ENCODE measurements at places on chromosomes 11 and 22.

DNA sequence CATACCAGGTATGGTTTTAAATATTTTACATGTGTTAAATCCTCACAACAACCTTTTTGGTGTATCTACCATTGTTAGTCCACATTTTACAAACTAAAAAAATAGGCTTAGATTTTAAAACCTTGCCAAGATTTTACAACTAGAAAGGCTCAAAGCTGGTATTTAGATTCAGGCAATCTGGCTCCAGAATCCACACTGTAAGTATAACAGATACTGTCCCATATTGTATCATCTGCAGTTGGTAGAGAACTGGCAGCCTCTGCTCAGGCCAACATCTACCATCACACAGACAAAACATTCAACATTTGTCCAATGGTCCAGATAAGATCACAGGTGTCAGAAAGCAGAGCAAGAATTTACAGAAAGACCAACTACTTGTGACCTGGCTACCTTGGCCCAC, 30.9 kb downstream of the CSNK2A3 start:
- no peak for DNase-seq

DNA sequence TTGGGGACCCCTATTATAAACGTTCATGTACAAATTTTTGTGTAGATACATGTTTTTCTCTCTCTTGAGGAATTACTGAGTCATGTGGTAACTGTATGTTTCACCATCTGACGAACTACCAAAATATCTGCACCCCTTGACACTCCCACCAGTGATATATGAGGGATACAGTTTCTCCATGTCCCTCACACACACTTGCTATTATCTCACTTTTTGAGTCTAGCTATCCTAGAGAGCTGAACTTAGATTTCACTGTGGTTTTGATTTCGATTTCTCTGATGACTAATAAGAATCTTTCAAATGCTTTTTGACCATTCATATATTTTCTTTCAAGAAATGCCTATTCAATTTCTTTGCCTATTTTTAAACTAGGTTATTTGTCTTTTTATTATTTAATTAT, 200.2 kb downstream of the PGR start:
- DNase-seq = no peak

- DNase-seq = no peak
Measured at GRCh38 chr22:38570779-38571364, 889 bp upstream of the DMC1 start.

GRCh38 chr11:108662700-108663099, 2.2 kb upstream of the DDX10 start:
- no peak for DNase-seq

DNA sequence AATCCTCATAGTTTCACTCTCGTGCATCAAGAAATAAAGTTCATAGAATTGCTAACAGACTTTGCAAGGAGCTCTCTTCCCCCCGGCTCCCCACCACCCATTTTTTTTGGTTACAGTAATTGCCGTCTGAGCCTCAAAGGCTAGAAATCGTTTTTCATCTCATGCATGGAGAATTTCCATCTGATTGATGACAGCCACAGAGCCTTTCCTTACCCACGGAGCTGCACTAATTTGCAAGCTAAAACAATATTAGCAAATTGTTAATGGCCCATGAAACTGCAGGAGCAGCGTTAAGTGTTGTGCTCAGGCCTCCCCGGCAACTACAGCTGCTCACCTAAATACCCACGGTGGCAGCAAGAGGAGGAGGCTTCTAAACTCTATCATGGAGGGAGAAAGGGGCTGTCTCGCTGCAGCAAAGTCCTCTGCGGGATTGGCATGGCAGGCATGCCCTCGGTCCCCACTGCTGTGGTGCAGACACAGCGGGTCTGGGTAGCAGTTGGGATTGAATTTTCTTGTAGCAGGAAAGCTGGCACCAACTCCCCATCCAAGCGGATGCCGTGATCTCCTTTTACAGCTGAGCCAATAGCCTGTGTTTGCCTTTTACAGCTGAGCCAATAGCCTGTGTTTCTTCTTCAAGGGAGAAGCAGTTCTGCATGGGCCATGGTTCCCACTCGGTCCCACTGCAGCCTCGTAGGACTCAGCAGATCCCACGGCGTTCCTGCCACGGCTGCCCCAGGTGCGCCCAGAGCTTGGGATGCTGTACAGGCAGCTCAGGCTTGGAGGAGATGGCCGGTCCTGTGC, 412.3 kb downstream of the BRD1 start:
- DNase-seq = peak; percentile 69

DNA sequence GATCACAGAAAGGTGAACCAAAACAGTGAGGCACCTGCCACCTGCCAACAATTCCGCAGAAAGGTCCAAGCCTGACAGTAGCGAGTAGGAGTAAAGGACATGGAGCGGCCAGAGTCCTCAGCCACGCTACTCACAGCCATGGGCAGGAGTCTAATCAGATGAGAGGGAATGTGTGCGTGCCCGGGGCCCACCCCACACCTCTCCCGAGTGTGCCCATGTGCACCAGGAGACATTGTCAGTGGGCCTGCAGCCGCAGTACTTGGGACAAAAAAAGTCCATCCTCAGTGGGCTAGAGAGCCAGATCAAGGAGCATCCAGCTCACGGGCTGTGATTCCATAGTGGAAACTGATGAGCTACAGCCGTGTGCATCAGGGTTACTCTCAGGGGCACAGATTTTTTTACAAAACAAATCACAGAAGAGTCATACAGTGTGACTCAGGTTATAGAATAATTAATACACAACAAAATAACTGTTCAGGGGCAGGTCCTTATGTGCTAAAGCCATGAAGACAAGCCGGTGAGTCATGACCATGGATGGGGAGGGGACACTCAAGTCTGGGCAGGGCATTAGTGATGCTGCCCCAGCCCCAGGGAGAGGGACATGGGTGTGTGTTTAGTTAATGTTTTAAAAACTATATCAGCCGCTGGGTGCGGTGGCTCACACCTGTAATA, 12.0 kb downstream of the SART1 start:
- no peak for DNase-seq

- no peak for DNase-seq
Measured at GRCh38 chr11:112100462-112100861, 13.8 kb downstream of the SDHD start.

DNA sequence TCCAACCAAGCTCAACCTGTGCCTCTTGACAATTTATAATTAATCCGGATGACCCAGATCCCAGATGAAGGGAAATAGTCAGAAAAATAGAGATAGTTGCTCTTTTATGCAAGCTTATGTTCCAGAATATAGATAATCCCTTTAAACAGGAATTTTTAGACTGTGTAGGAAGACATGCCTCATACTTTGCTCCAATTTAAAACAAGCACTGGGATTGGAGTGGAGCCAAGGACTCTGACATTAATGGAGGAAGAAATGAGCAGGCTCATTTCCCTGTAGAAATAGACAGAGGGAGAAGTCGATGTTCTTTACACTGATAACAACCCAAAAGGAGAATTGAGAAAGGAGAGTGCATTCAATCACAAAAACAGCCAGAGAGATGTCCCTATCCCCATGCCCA, 70.1 kb upstream of the LRRC55 start:
- DNase-seq = no peak

DNA sequence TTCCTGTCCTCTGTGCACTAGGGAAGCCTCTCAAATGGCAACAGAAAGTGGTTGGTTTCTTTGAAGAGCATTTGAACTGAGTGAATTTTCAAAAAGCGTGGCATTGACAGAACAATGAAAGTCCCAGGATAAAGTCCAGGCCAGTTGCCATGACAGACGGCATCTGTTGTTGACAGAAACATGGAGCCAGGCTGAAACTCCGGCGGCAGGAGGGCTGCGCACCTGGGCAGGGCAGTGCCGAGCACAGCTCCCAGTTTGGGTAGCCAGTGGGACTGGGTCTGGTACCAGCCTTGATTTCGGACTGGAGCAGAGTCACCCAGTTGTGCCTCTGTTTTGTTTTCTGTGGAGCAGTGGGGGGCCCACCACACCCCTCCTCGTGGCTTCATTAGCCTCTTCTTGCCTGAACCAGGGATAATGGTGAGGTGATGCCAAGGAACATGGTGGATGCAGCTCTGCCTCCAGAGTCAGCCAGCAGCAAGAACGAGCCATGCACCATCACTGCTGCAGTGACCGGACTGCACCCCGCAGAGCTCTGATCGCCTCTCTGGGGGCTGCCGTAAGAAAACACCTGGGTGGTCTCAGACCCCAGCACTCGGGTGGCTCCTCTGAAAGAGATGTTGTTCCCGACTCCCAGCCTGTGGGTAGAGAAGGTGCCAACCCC, 9.8 kb upstream of the SEPTIN5 start:
- peak; percentile 47 for DNase-seq

- DNase-seq = no peak
Measured at GRCh38 chr11:12410006-12410728, 32.8 kb downstream of the PARVA start.

GRCh38 chr11:114187173-114187572, 109.0 kb upstream of the NNMT start:
- no peak for DNase-seq

GRCh38 chr11:32420937-32421901, 14.1 kb downstream of the WT1 start:
- no peak for DNase-seq

DNA sequence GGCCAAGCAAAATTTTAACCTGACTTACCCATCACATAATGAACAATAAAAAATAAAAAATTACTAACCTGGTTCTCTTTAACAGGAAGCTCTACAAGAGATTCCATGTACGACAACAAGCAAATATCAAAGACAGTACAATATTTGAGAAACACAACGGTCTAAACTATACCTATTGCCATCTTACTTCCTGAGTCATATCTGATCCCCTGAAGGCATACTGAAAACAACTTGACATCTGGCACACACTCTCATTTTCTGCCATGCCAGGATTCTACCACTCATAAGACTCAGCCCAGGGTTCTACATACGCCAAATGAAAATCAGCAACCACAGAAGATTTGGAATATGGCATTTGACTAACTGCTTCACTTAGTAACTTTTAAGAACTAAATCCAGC, 13.8 kb downstream of the DENND5A start:
- DNase-seq = no peak

GRCh38 chr22:46294784-46295183, 1.9 kb upstream of the GTSE1 start:
- DNase-seq = no peak

GRCh38 chr11:44943118-44943517, 7.6 kb downstream of the TP53I11 start:
- no peak for DNase-seq

DNA sequence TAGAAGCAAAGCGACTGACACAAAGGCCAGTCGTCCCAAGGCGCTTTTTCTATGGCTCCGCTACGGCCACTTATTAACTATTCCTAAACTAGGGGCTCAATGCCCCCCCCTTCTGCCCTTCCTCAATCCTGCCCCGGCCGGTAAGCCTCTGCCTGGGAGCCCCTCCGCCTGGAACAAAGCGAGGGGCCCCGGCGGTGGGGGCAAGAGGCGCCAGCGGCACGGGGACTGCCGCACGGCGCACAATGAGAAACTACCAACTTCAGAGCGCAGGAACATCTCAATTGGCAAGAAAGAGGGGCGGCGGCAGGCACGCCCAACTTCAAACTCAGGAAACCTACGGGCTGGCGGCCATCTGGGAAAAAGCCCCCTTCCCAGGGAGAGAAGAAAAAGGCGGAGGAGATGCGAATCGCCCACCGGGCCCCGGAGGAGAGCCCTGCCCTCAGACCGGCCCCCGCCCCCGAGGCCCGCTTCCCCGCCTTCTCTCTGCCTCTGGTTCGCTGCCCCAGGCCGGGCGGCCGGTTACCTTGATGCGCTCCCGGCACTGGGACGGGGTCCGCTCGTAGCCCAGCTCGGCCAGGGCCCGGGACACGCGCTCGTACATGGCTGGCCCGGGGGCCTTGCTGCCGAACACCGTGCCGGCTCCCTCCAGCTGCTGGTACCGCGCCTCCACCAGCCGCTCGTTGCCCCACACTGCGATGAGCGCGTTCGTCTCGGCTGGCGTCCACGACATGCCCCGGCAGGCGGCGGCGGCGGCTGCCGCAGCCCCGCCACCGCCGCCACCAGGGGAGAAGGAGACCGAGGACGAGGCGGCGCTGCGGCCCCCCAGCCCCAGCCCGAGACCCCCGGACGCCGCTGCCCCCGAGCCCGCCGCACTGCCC, 619 bp downstream of the MSANTD2 start:
- DNase-seq = peak; percentile 84

- DNase-seq = no peak
Measured at GRCh38 chr11:20097319-20098221, 62.7 kb downstream of the DBX1 start.

GRCh38 chr22:45657701-45658100, 13.9 kb upstream of the ATXN10 start:
- no peak for DNase-seq

GRCh38 chr11:46594374-46594700, 514 bp upstream of the AMBRA1 start:
- no peak for DNase-seq

DNA sequence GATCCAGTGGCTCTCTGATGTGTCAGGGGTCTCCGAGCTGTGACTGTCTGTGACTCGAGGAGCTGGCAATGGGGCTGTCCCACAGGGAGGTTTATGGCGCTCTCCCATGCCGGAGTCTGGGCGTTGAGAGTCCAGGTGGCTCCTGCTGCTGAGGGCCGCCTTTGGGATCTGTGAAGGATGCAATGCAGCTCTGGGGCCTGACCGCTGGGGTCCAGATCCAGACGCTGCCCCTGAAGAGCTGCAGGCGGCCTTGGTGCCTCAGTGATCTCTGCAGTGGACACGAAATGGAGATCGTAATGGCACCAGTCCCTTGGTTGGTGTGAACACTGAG, 155.3 kb downstream of the TBC1D22A start:
- no peak for DNase-seq

- no peak for DNase-seq
Measured at GRCh38 chr11:94933223-94934130, 39.9 kb downstream of the CWC15 start.

- DNase-seq = peak; percentile 57
Measured at GRCh38 chr22:23970816-23971486, 3.3 kb downstream of the DDT start.

DNA sequence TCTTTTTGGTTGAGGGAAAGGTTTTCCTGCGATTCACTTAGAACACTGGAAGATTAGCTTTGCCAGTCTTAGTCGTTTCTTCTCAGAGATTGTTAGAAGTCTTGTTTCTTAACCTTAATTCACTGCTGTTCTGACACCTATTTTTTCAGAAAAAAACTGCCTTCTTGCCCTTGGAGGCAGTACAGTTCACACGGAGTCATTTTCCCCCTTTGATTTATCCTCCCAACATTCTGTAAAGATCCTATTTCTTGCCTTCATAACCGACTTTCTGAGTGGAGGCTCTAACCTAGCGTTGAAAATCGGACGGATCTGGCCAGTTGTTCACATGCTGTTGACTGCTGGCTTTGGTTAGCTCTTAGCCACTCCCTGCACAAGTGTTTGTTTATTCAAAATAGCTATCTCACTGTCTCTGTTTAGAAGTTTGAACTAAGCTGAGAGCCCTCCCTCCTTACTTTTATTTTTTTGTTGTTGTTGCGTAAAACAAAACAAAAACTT, 737 bp downstream of the BCL2L13 start:
- DNase-seq = no peak

DNA sequence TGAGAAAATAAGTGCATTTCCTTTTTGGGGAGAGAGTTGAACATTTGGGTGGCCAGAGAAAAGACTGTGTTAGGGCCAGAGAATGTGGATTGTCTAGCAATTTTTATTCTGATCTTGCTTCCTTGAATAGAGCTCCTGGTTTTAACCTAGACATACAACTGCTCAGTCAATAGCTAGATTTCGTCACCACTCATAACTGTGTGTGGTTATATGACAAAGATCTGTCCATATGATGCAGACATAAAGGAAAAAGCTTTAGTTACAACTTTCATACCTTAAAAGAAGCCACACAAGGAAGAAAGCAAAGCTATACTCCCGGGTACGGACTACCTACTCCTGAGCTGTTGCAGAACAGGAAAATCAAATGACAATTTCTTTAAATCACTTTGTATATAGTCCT, 37.2 kb downstream of the MS4A6A start:
- no peak for DNase-seq

- DNase-seq = no peak
Measured at GRCh38 chr11:110337570-110338193, 41.3 kb upstream of the RDX start.
